ENCODE measurements at places on chromosomes 6 and 20. TPM values are rescaled to one million over a fixed set of nuclear protein-coding genes. Genes with fewer than 3 reads are reported as not detected.
A peak's percentile ranks its signal among the peaks of the same experiment; 100 is the strongest.

TRIM10 gene
- total RNA-seq: not detected

- peak; percentile 63 for DNase-seq
Observed at GRCh38 chr6:8219352-8219943, 117.1 kb upstream of the EEF1E1 start.

FAM83C gene
- not detected for total RNA-seq

- no peak for DNase-seq
Observed at GRCh38 chr6:159378411-159379328, 209.5 kb downstream of the FNDC1 start.

GRCh38 chr20:62227591-62227976 is 7.5 kb upstream of the HRH3 start:
- DNase-seq: no peak

HLA-DRB5 gene
- not detected for total RNA-seq

RAB32 gene
- total RNA-seq: 23.8 TPM

DNA sequence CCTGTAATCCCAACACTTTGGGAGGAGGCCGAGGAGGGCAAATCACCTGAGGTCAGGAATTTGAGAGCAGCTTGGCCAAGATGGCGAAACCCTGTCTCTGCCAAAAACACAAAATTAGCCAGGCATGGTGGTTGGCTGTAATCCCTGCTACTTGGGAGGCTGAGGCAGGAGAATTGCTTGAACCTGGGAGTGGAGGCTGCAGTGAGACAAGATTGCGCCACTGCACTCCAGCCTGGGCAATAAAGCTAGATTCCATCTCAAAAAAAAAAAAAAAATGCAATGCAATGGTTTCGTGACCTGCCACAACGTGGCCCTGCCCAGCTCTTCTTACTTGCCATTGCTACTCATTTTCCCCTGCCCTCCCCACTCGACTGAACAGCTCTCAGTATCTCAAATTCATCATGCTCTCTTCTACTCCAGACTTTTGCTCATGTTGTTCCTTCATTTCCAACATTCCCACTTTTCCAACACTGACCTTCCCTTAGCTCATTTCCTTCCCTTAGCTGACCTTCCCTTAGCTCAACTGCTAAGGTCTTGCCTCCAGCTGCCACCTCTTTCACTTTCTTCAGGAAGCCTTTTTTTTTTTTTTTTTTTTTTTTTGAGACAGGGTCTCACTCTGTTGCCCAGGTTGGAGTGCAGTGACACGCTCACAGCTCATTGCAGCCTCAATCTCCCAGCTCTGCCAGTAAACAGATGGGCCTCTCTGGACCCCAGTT is 2.1 kb upstream of the MTHFD1L start:
- no peak for DNase-seq

MCCD1 gene
- total RNA-seq: not detected
